GM04504 (cell line): ENCODE measurements at places on chromosomes 3 and 15.

GRCh38 chr3:62197350-62198012 is 175.9 kb downstream of the FEZF2 start:
- DNase-seq, result no peak

DNA sequence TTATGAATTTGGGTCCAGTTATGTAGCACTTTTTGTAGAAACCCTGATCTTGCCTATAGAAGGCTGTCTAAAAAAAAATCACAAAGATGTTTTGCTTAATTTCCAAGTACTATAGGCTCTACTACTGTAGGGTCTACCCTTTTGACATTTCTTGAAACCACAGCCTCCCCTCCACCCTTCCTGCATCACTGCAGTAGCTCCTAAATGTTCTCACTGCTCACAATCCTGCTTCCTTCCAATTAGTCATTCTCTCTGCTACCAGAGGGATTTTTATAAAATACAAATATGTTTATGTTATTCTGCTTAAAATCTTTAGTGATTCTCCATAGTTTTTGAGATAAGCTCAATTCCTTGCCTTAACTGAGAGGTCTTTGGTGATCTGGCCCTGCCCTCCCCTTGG is 114.0 kb downstream of the CYP19A1 start:
- DNase-seq, result no peak

DNA sequence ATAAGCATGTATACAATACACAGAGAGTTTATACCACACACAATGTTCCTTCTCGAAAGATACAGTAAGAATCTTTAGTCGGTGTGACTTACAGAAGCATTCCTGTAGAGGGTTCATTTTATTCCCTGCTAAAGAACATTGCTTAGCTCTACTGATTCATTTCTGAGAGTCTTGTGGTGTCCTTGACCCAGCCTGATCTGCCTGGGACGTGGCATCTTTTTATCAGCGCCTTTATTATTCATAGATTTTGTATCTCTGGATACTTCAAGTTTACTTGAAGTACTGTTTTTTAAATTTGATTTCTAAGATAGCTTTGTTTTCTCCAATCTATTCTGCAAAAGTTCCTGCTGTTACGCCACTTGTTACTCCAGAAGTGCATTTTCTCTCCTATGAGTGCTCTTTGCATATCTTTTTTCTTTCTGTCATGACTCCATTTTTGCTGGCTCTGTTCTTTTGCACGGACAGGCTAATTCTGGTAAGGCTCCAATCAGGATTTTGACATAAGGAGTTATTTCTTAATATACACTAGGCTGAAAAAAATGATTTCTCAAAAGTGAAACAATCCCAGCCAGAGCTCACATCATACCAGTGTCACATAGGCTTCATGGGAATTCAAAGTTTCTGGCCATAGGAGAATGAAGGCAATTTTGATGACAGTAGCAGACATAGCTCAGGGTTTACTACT is 114.5 kb upstream of the TNIK start:
- no peak for DNase-seq

- no peak for DNase-seq
Measured at GRCh38 chr15:83512459-83512858, 65.3 kb downstream of the SH3GL3 start.

- no peak for DNase-seq
Measured at GRCh38 chr3:129536804-129537203, 6.2 kb upstream of the H1-8 start.

GRCh38 chr3:46959161-46959511 is 17.4 kb downstream of the CCDC12 start:
- no peak for DNase-seq

- no peak for DNase-seq
Measured at GRCh38 chr15:57727031-57727430, 20.5 kb downstream of the POLR2M start.

GRCh38 chr3:119660474-119661440 is at the start of gene POPDC2:
Gene POPDC2 (minus strand): TSS chr3:119660589. CDS start chr3:119660423, 166 bp downstream.
- DNase-seq, result no peak

- DNase-seq, result no peak
Measured at GRCh38 chr3:145457825-145458552, 703.0 kb downstream of the PLOD2 start.

DNA sequence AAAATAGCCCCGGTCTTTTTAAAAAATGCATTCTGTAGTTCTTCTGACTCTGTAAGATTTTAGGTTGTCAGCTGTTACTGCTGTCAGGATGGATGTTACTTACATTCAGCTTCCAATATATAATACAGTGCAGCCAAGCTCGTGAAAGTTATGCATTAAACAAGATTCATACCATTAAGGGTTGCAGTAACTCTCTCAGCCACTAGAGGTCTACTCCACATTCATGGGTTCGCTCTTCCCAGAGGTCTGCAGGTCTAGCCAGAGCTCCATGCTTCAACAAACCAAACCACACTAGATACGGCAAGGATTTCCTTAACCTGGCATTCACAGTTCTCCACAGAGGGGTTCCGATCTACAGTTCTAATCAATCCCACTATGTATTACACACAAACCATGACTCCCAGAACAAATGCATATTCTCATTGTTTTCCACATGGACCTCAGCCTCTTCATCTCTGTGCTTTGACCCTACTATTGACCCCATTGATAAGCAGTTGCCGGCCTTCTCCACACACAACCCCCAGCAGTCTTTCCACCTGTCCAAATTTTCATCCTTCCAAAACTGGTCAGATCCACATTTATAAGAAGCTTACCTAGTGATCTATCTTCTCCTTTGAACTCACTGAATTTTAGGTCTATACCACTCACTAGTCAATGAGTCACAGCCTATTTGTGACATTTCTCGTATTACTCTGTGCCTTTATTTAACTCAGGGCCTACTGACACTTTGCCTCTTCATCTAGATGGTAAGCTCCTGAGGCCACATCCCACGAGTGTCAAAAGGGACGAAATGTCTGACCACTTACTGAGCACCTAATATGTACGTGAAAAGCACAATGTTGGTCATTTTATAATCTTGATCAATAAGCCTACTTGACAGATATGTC is 33.7 kb downstream of the RORA start:
- DNase-seq, result peak; percentile 7

GRCh38 chr3:100454677-100455076 is 37.7 kb upstream of the TMEM45A start:
- no peak for DNase-seq

DNA sequence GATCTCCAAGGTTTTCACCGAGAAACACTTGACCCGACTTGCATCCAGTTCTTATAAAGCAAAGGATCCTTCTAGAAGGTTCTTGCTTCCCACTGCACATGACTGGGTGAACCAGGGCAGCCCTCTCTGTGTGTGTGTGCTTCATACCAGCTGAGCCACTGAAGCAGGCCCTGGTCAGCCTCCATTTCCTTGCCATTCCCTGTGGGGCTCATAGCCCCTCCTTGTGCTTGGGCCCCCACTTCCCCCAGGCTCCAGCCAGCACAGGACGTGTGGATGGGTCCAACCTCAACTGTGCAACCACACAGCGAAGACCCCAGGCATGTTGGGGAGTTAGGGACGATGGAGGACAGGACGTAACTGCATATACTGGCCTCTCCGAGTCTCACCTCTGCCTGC is 15.5 kb downstream of the KLF15 start:
- no peak for DNase-seq
